ENCODE measurements at places on chromosomes 12 and 14.

DNA sequence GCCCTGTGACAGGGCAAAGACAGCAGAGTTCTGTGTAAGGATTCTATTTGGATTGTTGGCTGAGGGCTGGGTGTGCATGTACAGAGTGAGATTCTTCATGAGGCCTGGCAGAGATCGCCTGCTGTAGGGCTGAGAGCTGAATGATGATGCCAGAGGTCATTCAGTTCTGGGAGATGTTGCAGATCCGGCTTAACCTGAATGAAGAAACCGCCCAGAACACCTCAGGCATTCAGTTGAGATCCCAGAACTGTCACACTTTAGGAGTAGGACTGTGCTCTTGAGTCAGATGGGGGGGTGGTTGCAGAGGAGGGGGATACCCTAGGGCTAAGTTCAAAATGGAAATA is 5.8 kb upstream of the EVL start:
- H3K36me3 ChIP-seq: no peaks in the 10 kb centered on the region
- no peaks in the 10 kb centered on the region for H3K27me3 ChIP-seq
- peak overlapping the region; percentile 87 for H3K27ac ChIP-seq
- H3K4me3 ChIP-seq: no peak overlapping the region

DNA sequence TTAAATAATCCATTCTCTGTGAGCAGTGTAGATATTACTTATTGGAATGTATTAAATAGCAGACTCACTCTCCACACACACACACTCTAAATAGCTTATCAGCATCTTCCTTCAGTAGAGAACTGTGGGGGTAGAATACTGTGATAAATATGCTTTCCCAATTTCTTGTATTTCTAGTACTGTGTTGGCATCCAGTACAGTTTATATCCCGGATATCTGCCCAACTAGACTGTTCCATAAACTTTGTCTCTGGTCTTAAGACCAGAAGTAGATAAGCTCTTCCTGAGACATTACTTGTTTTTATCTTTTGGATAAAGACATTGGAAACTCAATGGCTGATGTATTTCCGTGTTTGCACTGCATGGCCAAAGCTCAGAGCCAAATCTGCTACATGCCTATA is 136.2 kb upstream of the PDZRN4 start:
- H3K27me3 ChIP-seq: no peaks in the 10 kb centered on the region
- no peak overlapping the region for H3K4me3 ChIP-seq
- no peak for DNase-seq
- no peaks in the 10 kb centered on the region for H3K4me1 ChIP-seq
- H3K36me3 ChIP-seq: no peaks in the 10 kb centered on the region

DNA sequence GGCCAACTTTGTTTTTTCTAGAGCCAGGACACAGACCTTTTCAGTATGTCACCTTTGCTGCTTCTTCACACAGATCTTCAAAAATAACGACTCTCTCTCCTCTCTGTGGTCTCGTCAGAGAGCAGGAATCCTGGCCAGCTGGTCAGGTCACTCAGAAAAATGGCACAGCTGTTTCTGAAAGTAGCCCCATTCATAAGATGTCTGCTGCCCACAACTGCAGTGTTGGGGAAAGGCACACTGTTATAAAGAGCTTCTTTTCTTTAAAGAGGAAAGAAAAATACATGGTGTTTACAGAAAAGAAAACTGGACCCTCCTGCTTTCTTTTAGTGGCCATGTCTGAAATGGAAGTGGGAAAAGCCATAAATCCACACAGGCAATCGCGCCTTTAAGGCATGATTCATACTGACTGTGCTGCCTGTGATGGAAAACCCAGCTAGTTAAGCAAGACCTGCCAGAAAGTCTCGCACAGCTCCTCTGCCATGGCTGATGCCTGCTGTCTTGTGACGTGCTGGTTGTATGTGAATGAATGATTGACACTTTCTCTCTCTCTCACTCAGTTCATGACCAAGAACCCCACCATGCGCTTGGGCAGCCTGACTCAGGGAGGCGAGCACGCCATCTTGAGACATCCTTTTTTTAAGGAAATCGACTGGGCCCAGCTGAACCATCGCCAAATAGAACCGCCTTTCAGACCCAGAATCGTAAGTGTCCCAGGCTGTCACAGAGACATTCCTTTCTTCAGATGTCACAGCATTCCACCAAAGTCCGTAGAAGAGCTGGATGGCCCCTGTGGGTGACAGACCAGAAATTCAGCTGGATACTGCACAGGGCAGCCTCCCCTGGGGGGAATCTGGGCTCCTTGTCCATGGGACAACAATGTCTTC is 147.9 kb upstream of the HIF1A start:
- no peaks in the 10 kb centered on the region for H3K27me3 ChIP-seq
- H3K4me1 ChIP-seq: peaks cover 23% of the 10 kb centered on the region
- H3K27ac ChIP-seq: peak overlapping the region; percentile 94
- H3K4me3 ChIP-seq: no peak overlapping the region

DNA sequence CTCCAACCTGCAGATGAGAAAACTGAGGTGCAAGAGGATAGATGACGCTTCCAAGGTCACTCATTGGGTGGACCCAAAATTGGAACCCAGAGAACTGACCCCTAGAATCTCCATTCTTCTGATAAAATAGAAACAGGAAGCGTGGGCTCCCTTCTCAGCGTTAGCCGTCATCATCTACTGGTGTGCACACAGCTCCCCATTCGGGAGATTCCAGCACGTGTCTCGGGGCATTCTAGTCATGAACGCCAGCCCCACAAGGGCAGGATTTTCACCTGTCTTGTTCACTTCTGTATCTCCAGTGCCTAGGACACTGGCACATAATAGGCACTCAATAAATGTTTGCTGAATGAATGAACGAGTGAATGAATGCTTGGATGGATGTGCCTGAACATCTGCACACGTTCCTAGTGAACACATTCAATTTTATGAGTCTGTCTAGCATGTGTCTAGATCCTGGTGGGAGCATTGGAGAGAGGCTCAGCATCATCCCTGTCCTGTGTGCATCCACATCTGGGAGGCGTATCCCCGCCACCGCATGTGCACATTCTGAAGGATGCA is 30.5 kb downstream of the RASAL1 start:
- H3K27me3 ChIP-seq: no peaks in the 10 kb centered on the region
- H3K36me3 ChIP-seq: no peaks in the 10 kb centered on the region
- H3K4me3 ChIP-seq: no peak overlapping the region
- no peak overlapping the region for H3K27ac ChIP-seq
- peaks cover 6% of the 10 kb centered on the region for H3K4me1 ChIP-seq

DNA sequence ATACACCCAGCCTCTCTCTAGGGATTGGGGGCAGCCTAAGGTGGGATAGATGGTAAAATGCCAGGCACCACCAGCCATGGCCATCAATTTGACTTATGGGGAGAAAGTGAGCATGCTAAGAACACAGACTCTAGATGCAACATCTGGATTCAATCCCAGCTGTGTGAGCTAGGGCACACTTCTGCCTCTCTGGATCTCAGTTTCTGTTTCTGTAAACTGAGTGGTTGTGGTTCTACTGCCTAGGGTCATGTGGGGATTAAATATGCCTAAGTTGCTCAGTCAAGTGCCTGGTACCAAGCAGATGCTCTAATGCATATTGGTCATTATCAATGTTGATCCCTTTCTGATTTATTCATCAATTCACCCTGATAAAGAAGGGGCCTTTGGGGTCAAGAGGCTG is 12.6 kb upstream of the OAS1 start:
- no peak for DNase-seq
- no peak overlapping the region for H3K27ac ChIP-seq
- H3K27me3 ChIP-seq: no peaks in the 10 kb centered on the region
- H3K4me3 ChIP-seq: no peak overlapping the region
- H3K36me3 ChIP-seq: no peaks in the 10 kb centered on the region
- no peaks in the 10 kb centered on the region for H3K4me1 ChIP-seq

DNA sequence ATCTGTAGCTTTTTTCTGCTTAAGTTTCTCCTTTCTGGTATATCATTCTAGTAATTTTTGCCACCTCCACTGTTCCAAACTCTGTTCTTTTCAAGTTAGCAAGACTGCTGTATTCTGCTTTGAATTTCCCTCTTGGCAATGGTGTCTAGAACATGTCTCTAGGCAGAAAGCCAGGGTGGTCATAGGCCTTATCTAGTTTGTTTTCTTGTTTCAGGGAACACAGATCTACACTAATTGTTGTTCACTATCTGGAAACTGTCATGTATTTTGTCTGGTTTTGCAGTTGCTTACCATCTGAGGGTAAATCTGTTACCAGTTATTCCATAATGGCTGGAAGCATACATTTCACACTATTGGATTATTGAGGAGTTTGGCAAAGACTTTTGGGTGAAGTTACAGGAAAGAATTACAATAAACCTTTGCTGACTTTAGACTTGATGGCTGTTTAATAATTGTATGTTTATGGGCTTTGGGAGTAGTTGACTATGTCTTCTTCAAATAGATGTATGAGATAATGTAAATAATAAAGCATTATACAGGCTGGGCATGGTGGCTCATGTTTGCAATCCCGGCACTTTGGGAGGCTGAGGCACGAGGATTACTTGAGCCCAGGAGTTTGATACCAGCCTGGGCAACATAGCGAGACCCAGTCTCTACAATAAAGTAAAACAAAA is 41.4 kb downstream of the FUT8 start:
- H3K4me3 ChIP-seq: no peak overlapping the region
- H3K4me1 ChIP-seq: peaks cover 7% of the 10 kb centered on the region
- no peak for DNase-seq
- H3K27me3 ChIP-seq: no peaks in the 10 kb centered on the region

GRCh38 chr14:35042632-35043031 is 3.4 kb upstream of the FAM177A1 start:
- DNase-seq: no peak
- H3K27me3 ChIP-seq: no peaks in the 10 kb centered on the region
- no peaks in the 10 kb centered on the region for H3K36me3 ChIP-seq
- peaks cover 1% of the 10 kb centered on the region for H3K4me1 ChIP-seq

GRCh38 chr14:98069712-98070171 is 1202.3 kb downstream of the BCL11B start:
- no peaks in the 10 kb centered on the region for H3K27me3 ChIP-seq
- no peaks in the 10 kb centered on the region for H3K36me3 ChIP-seq
- peak; percentile 70 for DNase-seq
- no peak overlapping the region for H3K4me3 ChIP-seq

DNA sequence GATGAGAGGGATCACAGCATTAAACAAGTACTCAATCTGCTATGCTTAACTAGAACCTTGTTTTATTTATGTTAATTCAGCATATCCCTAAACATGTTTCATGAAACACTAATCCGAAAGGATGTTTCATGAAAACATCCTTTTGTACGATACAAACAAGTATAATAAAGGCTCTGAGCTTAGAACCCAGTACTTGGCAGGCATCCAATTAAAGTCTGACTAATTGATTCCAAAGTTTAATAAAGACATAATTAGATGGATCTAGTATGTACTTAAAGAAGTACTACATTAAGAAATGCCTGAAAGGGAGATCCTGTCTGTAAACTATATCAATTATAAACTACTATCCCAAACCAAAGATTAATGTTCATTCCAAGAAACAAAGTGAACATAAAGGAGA is 51.8 kb downstream of the SCAF11 start:
- H3K27ac ChIP-seq: no peak overlapping the region
- no peaks in the 10 kb centered on the region for H3K4me1 ChIP-seq
- no peak overlapping the region for H3K4me3 ChIP-seq
- peaks cover 13% of the 10 kb centered on the region for H3K36me3 ChIP-seq
- no peak for DNase-seq

- H3K27me3 ChIP-seq: no peaks in the 10 kb centered on the region
- no peak overlapping the region for H3K4me3 ChIP-seq
- DNase-seq: no peak
- H3K36me3 ChIP-seq: no peaks in the 10 kb centered on the region
- H3K27ac ChIP-seq: no peak overlapping the region
Observed at GRCh38 chr14:83556065-83556464, 1973.9 kb upstream of the FLRT2 start.

GRCh38 chr12:91944637-91945036 is 201.0 kb downstream of the BTG1 start:
- no peaks in the 10 kb centered on the region for H3K36me3 ChIP-seq
- DNase-seq: no peak
- no peaks in the 10 kb centered on the region for H3K4me1 ChIP-seq
- no peak overlapping the region for H3K27ac ChIP-seq

DNA sequence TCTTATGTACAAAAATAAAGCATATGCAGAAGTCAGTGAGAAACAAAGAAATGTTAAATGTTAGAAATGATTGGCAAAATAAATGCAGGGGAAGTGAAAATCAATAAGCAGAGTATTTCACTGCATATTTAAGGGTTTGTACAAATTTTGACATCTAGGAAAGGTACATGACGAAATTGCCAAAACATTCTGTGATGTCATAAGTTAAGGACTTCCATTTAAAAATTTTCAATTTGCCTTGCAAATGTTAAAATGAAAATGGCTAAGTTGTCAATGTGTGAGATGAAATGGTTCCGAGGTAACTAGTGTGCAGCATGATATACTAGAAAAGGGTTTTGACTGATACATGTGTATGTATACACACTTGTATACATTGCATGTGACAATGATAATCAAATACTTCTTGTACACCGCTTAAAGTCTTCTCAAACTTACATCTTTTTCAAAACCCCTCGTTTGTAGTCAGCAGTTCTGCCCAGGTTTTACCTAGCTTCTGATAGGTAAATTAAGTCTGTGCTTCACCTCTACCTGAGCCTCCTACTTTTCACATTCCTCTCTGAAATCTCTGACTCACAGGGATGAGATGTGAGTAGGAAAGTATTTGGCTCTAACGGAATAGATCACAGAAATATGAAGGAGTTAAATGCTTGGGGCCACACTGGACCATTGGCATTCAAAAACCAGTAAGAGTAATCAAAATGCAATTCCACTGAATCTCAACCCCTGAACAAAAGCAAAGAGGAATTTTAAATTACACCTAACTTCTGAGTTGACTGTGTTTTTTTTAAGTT is 442.4 kb upstream of the FOXG1 start:
- H3K36me3 ChIP-seq: no peaks in the 10 kb centered on the region
- no peaks in the 10 kb centered on the region for H3K27me3 ChIP-seq
- no peak overlapping the region for H3K27ac ChIP-seq
- H3K4me3 ChIP-seq: no peak overlapping the region
- H3K4me1 ChIP-seq: no peaks in the 10 kb centered on the region

GRCh38 chr14:82134411-82134810 is 600.8 kb upstream of the SEL1L start:
- DNase-seq: no peak
- no peak overlapping the region for H3K27ac ChIP-seq
- no peak overlapping the region for H3K4me3 ChIP-seq
- no peaks in the 10 kb centered on the region for H3K36me3 ChIP-seq
- H3K27me3 ChIP-seq: no peaks in the 10 kb centered on the region

DNA sequence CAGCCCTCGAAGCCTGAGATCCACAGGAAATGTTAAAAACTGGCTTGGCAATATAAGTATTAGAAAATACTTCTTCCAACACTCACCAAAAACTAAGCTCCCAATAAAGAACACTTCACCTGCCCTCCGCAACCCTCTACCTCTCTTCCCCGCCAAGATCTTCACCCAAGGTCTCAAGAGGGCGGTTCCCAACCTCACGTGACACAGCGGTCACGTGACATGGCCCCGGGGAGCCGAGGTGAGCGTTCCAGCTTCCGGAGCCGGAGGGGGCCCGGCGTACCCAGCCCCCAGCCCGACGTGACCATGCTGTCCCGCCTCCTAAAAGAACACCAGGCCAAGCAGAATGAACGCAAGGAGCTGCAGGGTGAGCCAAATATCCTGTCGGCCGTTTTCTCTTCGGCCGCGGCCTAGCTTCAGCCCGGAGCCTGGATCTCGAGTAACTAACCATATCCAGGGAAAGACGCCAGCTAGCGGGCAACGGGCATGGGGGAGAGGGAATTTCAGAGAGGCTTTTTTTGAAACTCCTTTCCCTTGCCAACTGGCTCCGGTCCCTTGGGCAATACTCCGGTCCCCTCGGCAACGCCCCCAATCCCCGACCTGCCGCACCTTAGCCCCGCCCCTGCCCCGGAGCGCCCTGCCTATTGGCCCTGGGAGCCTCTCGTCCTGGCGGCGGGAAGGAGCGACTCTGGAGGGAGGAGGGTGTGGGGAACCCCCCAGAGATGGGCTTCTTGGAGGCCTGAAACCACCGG is at the start of gene BLOC1S1:
TSS of gene BLOC1S1 (plus strand) at position 214 of the 749 bp plus-strand sequence. CDS start at position 220, 6 bp downstream.
- peak; percentile 93 for DNase-seq
- no peaks in the 10 kb centered on the region for H3K36me3 ChIP-seq
- no peaks in the 10 kb centered on the region for H3K27me3 ChIP-seq
- peaks cover 16% of the 10 kb centered on the region for H3K4me1 ChIP-seq
- peak within 1 kb of the TSS; percentile 90 for H3K27ac ChIP-seq
- H3K4me3 ChIP-seq: peak within 1 kb of the TSS; percentile 78
